Left renal cortex interstitium (tissue), 4 donors: ENCODE measurements at places on chromosomes 11 and 22. TPM values are rescaled to one million over a fixed set of nuclear protein-coding genes. Genes with fewer than 3 reads are reported as not detected.

GRCh38 chr11:83292709-83293456 lies 6.7 kb upstream of the CCDC90B start:
- DNase-seq: peak; percentile 21

DNA sequence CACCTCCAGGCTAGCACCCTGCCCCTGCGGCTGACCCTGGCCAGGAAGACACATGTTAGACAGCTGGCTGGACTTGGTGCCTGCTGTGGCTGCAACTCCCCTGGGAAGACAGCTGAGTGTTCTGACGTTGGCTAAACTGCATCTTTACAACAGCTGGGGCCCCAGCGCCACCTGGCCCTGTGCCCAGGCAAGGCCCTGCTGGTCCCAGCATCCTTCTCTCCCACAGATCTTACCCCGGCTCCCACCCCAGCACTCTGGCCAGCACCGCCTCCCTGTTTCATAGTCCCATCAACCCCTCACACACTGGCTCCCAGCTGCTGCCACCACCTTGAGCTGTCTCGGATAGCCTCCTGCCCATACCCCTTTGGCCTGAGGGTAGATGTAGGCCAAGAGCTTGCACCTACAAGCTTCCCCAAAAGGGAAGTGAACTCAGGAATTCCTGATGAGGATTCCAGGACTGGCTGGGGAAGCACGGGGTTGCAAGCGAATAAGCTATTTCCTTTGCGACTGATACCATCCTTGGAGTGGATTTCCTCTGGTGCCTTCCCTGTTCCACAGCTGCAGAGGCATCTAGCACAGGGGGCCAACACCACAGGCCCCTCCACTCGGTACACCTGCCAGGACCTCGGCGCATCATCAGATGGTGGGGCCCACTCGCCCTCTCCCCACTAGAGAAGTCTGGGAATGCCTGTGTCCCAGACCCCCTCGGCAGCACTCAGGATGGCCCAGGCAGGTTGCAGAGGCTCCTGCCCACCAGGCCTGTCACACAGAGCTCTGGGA lies 28.5 kb downstream of the RSPH14 start:
- DNase-seq: no peak

CCDC15 gene
- polyA plus RNA-seq: 3.9 TPM

TRIM29 gene
- 1.4 TPM for polyA plus RNA-seq

DNA sequence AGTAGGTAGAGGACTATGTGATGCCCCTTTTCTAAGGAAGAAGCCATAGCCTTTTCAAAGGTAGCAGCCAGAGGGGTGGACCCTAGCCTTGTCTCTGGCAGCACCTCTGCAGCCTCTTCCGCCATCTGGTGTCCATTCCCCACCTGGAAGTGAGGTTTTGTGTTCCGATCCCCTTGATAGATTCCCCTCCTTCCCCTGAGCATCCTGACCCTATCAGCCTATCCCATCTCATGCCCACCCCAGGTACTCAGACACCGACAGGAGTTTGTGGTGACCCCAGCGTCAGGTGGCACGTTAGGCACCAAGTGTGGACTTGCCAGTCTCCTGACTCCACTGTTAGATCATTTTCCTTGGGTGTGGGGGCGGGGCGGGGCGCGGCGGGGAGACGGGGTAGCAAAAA lies 398 bp upstream of the FAM89B start:
- DNase-seq: no peak

- no peak for DNase-seq
These were observed 29.2 kb downstream of the IL10RA start for GRCh38 chr11:118015385-118015841.

KCNQ1 gene
- polyA plus RNA-seq: 14.8 TPM

DNA sequence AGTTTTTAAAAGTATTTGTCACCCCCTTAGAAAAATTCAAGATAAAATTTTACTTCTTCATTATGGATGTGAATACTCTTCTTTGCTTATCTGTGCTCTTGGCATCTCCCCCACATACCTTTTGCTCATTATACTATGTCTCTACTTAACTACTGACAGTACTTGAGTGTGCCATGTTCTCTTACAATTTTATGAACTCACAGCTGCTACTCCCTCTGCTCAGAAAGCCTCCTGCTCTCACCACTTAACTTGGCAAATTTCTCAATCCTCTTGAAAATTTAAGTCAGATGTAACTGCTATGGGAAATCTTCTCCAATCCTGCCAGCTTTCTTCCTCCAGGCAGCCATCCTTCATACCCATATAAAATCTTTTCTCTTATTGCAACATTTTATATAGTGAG lies 163.4 kb downstream of the CNTN5 start:
- DNase-seq: no peak

DNA sequence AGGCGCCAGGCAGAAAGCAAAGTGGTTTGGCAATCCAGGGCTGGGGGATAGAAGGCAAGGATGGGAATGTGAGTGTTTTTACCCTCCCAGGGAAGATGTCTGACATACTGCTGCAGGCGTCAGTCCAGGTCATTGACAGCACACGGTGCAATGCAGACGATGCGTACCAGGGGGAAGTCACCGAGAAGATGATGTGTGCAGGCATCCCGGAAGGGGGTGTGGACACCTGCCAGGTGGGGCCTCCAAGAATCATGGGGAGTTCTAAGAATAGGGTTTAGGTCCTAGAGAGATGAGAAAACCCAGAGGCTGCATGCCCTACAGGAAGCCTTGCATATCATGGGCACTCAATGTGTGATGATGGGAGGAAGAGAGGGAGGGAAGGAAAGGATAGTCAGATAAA lies 28.3 kb upstream of the SMIM35 start:
- no peak for DNase-seq

GRCh38 chr22:26709617-26710390 lies 52.4 kb downstream of the MIAT start:
- DNase-seq: no peak

DNA sequence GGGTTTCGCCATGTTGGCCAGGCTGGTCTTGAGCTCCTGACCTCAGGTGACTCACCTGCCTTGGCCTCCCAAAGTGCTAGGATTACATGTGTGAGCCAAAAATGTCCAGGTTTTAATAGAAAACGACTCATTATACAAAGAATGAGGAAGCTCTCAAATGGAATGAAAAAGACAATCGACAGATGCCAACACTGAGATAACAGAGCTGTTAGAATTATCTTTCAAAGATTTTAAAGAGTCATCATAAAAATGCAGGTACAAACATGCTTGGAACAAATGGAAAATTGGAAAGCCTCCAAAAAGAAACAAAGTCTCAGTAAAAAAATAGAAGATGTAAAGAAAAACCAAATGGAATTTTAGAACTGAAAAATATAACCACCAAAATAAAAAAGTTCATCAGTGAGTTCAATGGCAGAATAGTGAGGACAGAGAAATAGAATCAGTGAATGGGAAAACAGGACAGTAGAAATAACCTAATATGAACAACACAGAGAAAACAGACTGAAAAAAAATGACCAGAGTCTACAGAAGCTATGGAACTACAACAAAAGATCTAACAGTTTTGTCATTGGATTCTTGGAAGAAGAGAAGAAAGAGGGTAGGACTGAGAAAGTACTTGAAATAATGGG lies 10.9 kb downstream of the GAB2 start:
- no peak for DNase-seq

GRCh38 chr22:18050065-18050464 lies 25.7 kb upstream of the MICAL3 start:
- no peak for DNase-seq

SIAE gene
- polyA plus RNA-seq: 32.2 TPM

- no peak for DNase-seq
These were observed 48.6 kb downstream of the ZNRF3 start for GRCh38 chr22:28931844-28932567.

DNA sequence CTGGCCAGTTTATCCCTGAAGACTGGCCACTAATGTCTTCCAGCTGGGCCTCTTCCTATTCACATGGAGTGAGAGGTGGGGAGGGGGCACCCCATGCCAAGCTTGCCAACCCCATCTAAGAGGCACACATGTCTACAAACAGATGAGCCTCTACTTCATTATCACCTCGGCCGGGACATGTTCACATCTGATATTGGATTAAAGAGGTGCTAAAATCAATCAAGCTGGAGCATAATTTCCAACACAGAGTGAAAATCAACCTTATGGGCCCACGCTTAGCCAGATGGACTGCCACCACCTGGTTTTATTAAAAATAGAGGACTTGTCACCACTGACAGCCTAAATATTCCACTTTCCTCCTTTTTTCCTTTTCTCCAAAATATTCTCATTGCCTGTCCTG lies 162.6 kb upstream of the NARS2 start:
- DNase-seq: no peak

RASSF10 gene
- polyA plus RNA-seq: 27.1 TPM

- no peak for DNase-seq
These were observed 80.6 kb upstream of the CARD18 start for GRCh38 chr11:105220121-105220520.

- no peak for DNase-seq
These were observed 764.2 kb downstream of the BRD1 start for GRCh38 chr22:49063545-49063890.

DNA sequence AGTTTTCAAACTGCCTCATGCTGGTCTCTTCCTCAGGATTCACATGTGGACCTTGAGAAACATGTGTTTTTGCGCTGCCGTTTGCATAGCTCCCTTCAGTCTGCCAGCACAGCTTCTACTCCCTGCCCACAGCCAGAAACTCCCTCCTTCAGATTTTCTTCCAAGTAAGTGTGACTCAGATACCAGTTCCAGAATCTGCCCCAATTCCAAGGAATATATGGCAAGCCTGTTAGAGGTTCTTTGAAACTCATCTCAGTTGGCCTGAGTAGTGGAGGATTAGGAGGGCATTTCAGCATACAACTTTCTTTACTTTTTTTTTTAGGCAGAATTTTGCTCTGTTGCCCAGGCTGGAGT lies 67.1 kb downstream of the SNX19 start:
- DNase-seq: no peak

- no peak for DNase-seq
These were observed 61.5 kb downstream of the ATG16L2 start for GRCh38 chr11:72875736-72876135.

F2 gene
- 0.39 TPM for polyA plus RNA-seq

DNA sequence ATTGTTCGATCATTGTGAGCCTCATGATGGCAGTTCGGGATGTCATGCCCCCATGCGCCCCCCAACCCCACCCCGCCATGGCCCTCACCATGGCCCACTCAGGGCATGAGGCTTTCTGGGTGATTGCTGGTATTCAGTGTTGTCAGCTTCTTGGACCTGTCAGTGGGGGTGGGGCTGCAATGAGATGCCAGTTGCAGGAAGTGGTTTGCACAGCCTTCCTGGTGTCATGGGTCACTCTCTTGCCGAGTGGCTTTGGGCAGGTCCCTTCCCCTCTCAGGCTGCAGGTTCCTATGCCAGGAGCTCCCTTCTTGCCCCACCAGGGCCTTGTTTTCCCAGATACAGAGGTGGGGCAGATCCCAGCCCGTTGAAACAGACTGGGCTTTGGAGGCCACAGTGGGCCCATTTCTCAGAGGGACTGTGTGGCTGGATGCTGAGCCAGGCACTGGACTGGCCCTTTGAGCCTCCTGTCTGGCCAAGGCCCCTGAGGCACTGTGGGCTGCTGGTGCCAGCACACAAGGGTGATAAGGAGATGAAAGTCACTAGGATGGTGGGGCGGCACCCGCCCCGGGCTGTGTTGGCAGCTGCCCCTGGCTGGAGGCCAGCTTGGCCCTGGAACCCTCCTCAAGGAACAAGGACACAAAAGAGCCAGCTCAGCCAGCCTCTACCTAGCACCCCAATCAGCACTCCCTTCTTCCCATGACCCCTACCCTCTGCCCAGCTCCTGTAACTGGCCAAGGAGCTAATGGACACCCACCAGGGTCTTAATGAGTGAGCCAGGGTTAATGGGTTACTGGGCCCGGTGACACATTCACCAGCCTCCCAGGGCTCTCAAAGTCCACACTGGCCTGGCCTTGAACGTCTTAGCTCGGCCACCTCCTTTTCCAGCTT lies 1.5 kb upstream of the GGT1 start:
- DNase-seq: no peak

- DNase-seq: no peak
These were observed 20.0 kb upstream of the CASP12 start for GRCh38 chr11:104918113-104918824.

- no peak for DNase-seq
These were observed 3.9 kb downstream of the HTATIP2 start for GRCh38 chr11:20367313-20367948.

DNA sequence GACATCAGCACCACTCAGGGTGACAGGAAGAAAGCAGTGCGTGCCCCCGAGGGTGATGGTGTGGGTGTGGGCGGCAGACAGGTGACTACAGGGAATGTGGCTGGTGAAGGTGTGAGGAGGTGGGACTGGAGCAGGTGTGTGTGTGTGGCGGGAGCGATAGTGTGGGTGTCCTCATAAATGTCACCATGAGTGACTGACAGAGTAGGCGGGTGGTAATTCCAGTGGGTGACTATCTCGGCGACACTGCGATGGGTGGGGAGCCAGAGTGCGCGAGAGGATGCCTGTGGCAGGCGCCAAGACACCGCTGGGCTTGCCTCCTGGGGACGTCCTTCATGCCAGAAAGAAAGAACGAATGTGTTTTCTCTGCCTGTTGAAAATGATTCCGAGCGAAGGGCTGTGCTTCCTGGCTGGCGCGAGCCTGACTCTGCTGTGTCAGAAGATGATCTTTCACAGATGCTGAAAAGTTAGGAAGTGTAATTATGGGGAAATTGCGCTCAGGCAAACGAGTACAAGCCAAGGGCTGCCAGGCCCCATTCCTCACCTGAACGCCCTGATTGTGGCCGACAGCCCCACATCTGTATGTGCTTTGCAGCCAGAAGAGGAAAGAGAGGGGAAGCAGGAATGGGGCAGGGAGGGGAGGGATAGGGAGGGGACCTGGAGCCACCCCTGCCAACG lies 98.8 kb upstream of the CD82 start:
- no peak for DNase-seq

SYT13 gene
- polyA plus RNA-seq: 13.1 TPM

DNA sequence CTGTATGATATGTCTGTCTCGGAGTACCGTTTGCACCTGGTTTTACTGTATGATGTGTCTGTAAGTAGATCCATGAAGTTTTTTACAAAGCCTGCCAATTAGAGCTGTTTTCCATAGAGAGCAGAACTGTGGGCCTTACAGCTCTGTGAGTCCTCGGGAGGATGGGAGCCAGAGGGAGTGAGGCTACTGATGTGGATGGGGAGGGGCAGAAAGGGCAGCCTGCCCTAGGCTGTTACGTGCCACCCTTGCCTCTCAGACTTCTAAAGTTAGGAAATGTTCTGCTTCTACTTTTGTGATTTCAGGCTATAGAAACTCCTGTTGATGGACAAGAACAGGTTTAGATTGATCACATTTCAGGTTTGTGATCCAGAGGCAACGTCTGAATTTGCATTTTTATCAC lies 105.2 kb downstream of the PPP6R3 start:
- no peak for DNase-seq

DNA sequence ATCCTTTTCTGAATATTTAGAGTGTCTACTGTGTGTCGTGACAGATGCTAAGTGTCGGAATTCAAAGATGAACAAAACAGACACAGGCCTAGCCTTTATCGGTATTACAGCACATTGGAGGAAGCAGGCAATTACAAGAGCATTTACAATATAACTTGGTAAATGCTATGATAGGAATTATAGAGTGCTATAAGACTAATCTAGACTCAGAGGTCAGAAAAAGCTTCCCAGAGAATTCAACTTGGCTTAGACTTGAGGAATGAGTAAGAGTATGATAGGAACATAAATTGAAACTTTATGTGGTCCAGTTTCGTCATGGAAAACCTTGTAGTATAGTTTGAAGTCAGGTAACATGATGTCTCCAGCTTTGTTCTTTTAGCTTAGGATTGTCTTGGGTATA lies 395.7 kb upstream of the FAT3 start:
- no peak for DNase-seq
